ENCODE measurements at places on chromosomes 13 and 19.

GRCh38 chr19:40192758-40193586, 1.7 kb downstream of the MAP3K10 start:
- no peak for DNase-seq

- no peak for DNase-seq
Observed at GRCh38 chr13:113906571-113906970, 42.7 kb upstream of the GAS6 start.

- DNase-seq, result no peak
Observed at GRCh38 chr13:71417205-71417604, 449.8 kb downstream of the DACH1 start.

GRCh38 chr19:23403581-23404324, 8.5 kb upstream of the ZNF91 start:
- DNase-seq, result no peak

- DNase-seq, result no peak
Observed at GRCh38 chr19:47832723-47833122, 11.0 kb downstream of the CRX start.

DNA sequence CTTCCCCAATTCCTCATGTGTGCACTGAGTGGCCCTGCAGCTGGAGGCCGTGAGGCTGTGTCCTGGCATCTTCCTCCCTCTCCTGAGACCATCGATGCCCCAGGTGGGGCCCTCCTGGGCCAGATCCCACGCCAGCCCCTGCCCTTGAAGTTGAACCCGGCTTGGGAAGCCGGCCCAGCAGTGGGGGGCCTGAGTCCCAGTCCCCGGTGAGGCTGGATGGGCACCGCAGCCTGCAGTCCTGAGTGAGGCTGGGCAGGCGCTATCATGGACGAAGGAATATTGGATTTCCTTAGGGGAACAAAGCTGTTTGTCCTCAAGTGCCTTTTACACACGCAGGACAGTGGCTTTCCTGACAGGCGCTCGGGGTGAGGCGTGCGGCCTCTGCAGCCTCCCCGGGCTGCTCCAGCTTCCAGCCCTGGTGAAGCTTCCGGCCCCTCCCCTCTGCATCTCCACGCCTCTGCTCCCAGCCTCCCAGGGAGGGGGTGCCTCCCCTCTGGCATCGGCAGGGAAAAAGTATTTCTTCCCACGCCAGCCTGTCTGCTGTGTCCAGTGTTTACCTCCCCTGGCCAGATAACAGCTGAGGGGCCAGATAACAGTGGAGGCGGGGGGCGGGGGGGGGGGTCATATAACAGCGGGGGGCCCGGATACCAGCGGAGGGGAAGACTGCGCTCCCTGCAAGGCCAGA, 159.5 kb downstream of the KDM4B start:
- DNase-seq, result no peak

- DNase-seq, result no peak
Observed at GRCh38 chr19:46076031-46076880, 35.5 kb upstream of the IGFL4 start.

GRCh38 chr13:44331446-44331845, 42.2 kb upstream of the SERP2 start:
- no peak for DNase-seq
